Fibroblast of the aortic adventitia (primary cell): ENCODE measurements at places on chromosomes 13 and 19.

DNA sequence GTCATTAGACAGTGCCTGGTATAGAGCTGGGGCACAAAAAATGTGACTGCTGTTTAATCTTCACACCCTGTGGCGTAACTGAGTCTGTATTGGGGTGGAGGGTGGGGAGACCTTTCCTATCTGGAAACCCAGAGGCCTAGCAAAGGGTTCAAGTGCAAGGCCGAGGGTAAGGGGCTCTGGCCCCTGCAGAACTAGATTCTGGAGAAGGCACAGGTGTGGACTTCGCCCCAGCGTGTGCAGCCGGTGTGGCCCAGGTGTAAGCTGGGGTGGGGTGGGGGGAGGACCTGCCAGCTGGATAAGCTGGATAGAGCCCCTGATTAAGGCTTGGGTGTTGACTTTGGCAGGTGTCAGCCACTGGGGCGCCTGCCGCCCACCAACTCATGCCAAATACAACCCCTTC, 1.3 kb downstream of the RAB3D start:
- no peak for DNase-seq

DNA sequence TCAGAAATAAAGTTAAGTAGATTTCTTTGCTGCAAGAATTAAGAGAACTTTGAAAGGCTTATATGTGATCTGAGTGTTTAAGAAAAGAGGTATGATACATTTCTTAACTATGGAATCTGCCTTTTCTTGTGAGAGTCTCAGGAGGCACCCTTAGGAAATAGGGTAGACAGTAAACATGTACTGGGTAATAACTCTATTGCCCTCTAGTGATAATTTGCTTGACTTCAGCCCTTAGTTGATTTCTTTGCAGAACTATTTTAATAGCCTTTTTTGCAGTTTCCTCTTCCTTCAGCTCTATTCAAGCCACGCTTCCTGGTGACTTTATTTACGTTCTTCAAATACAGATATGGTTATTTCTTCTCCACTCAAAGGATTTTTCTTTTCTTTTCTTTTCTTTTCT, 37.0 kb upstream of the CCNA1 start:
- DNase-seq: peak; percentile 89

DNA sequence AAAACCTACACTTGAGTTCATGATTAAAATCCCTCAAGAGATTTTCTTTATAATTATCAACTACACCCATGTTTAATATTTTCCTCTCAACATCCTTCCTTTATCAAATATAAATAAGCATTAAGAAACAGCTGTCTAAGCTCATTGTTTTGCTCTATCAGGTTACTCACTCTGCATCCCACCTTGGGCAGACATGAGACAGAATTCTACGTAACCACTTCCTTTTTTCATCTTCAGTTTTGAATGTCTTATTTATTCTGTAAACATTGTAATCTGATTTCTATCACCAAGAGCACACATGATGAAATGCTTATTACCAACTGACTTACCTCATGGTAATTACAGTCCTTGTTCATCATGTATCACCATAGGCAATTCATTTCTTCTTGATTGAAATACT, 1256.6 kb upstream of the ATXN8OS start:
- no peak for DNase-seq

DNA sequence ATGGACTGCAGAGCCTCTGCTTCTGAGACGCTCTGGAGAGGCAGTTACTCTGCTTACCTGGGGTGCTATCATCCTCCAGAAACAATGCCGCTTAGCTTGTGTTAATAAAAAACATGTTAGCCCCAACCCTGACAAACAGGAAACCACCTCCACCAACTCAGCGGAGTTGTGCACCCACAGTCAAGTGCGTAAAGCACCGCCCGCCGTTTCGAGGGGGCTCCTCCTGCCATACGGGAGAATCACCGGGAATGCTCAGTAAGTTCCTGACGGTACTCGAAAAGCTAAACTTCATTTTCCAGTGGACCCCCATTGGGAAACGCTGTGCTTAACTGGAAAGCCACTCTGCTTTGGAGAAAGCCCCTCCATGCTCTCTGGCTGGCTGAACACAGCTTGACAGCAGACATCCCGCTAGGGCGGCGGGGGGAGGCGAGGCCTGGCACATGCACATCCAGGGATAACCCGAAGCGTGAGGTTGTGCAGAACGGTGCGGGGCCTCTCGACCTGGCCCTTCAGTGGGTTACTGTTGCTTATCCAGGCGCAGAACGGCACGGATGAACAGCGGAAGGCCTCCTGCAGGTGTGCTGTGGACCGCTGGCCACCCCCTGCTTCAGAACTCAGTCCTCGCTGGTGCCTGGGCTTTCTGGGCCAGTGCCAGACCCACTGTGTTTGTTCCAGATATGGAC, 17.1 kb downstream of the GAS6 start:
- DNase-seq: no peak

DNA sequence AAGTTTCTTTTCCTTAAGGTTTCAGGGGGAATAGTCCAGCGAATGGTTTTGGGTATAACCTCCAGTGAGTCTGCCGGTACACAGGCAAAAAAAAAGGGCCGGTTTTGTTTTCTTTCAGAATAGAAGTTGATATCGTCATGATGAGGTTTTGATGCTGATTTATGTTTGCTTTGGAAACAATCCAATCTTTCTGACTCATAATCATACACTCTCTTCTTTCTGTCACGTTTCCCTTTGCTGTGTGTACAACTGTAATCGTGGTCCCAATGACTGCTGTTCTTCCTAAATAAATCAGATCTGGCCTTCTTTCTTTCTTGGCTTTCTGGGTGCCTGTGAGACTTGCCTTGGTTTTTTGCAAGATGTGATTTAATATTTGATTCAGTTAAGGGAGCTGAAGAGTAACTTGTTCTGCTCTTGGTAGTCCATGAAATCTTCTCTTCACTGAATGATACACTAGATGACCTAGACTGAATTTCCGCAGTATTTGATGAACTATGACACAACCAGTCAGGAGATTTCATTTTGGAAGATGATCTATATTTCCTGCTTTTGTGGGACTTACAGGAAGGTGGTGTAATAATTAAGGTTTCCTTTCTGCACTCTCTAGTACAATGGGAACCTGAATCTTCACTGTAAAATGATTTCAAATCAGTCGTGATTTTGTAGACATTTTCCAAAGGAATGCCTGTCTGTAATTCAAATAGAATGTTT, 34.9 kb upstream of the METTL21C start:
- peak; percentile 87 for DNase-seq

DNA sequence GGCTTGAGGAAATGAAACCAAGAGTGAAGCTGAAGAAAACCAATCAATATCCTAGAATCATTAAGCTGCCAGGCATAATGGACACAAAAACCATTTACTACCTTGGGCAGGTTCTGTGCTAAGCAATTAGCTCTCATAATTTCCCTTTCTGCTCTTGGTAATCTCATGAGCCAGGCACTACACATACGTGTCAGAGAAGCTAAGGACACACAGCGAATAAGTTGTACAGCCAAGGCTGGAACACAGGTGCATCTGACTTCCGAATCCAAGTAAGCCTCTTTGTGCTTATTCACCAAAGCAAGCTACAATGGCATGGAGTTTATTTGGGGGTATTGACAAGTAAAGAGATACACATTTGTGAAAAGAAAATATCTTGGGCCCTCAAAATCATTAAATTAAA, 1343.9 kb upstream of the MIR17HG start:
- DNase-seq: no peak

- no peak for DNase-seq
Measured at GRCh38 chr13:21517576-21517975, 58.5 kb upstream of the ZDHHC20 start.

DNA sequence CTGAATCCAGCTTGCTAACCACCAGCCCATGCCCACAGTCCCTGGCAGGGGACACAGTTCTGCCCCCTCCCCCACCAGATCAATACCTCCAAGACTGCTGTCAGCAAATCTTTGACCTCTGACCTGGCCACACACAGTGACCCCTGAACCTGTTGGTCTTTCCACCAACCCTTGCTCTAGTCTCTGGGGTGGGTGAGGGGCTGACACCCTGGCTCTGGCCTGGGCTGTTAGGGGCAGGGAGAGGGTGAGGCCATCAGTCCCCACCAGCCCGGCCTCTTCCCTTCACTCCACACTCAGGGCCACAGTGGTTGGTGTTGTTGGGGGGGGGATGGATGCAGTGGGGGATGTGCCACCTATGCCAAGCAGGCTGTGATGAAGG, 21.8 kb upstream of the SLC7A10 start:
- no peak for DNase-seq

- no peak for DNase-seq
Measured at GRCh38 chr13:41199526-41199925, 5.2 kb upstream of the KBTBD7 start.

DNA sequence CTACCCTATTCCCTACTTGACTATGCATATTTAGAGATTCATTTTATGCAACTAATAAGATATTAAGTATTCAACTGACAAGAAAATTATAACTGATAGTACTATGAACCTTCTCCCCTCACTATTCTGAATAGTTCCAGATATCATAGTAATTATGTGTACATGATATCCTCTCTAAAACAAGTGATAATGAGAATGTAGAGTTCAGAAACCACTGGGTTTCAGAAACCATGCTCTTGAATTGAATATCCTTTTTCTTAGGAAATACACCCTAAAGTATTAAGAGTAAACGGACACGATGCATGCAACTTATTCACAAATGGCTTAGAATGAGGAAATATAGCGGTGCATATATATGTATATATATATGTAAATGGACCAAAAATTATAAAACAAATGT, 160.9 kb downstream of the TBC1D4 start:
- DNase-seq: no peak

GRCh38 chr13:64333888-64334287, 2896.2 kb downstream of the PCDH9 start:
- DNase-seq: no peak

DNA sequence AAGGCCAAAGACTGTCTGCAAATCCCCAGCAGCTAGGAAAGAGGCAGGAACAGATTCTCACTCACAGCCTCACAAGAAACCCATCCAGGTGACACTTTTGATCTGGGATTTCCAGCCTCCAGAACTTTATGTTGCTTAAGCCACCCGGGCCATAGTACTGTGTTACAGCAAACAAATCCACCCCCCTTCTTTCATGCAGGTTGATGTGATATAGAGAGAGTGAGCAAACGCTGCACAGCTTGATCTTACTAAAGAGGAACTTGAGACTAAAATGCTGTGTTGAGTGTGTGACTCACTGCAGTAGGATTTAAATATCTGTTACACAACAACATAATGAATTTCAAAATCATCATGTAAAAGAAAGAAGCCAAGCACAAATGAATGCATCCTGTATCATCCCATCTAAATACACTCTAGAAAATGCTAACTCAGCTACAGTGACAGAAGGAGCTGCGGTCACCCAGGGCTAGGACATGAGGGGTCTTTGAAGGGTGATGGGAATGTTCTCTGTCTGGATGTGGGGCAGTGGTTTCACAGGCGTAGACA, 32.2 kb downstream of the RCBTB2 start:
- DNase-seq: peak; percentile 80

DNA sequence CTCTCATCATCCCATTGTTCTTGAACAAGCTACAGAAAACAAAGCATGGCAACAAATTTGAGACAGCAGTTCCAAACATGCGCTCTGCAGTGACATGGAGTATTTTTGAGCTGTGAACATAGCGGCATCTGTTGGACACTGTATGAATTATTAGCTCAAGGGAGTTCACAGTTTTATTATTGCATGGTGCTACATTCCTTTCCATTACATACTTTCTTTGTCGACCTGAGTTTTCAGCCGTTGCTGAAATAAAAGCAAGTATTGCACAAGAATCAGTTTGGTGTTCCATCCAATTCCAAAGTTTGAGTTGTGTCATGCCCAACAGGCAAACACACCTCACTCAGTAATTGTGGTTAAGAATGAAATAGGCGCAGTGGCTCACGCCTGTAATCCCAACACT, 30.1 kb upstream of the METTL21C start:
- DNase-seq: peak; percentile 87

GRCh38 chr19:3225169-3225485, 666 bp downstream of the CELF5 start:
- DNase-seq: no peak

DNA sequence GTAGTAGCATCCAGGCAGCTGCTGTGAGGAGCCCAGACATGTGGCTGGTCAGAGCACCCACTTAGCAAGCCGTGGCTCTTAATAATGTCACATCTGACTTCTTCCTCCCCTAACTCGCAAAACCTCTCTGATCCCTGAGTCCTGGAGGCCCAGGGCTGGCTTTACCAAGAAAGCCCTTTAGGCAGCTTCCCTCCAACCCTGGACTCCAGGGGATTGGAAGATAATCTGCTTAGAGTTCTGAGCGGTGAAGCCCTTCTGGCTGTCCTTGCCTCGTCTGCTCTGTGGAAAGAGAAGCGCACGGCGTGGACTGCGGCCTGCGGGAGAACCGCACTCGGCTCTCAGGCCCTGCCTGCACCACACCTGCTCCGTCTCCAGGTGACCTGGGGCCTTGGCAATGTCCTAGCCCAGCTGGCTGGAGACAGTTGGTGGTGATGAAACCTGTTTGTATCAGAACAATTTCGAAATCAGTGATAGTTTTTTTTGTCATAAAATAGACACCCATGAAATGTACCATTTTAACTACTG, 64.5 kb upstream of the MCF2L start:
- DNase-seq: no peak

DNA sequence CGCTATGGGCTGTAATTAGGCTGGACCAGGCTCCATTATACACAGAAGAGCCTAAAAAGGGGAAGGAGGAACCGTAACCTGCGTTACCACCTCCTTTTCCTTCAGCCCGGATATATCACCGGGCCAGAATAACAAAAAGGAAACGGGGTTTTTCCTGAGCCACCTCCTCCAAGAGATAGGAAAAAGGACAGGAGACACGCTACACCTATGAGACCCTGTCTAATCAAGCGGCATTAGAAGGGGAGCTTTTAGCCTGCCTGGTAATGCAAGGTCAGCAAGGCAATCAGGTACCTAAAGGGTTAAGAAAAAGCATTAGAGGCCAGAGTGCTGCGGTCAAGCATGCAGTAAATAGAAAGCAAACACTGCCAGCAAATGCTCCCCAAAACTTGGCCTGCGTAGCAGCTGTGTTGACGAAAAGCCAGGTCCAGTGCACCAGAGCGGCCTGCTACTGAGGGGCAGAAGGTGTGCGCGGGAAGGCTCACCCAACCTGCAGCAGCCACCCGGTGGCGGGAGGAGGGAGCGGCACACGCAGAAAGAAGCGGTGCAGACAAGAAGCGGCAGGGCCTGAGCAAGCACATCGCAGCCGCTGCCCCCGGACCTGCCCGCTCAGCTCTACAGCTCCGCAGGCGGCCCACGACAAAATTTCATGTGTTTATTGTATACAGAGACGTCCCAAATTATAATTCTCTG, 1466.1 kb downstream of the UQCRFS1 start:
- peak; percentile 3 for DNase-seq

DNA sequence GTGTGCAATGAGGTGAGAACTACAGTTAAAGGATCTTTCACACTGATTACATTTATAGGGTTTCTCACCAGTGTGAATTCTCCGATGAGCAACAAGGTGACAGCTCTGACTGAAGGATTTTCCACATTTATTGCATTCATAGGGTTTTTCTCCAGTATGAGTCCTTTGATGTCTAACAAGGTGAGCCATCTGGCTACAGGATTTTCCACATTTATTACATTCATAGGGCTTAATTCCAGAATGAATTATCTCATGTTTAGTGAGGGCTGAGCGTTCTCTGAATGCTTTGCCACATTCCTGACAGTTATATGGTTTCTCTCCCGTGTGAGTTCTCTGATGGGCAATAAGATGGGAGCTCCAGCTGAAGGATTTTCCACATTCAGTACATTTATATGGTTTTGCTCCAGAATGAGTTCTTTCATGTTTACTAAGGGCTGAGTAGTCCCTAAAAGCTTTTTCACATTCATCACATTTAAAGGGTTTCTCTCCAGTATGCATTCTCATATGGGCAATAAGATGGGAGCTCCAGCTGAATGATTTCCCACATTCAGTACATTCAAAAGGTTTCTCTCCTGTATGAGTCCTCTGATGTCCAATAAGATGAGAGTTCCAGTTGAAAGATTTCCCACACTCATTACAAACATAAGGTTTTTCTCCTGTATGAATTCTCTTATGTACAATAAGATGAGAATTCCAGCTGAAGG, 4.4 kb upstream of the C19orf18 start:
- DNase-seq: peak; percentile 5
